ENCODE measurements at places on chromosomes 6 and 20. TPM values are rescaled to one million over a fixed set of nuclear protein-coding genes. Genes with fewer than 3 reads are reported as not detected.
A peak's percentile ranks its signal among the peaks of the same experiment; 100 is the strongest.

- no peak for DNase-seq
These were observed 104.6 kb downstream of the DLL1 start for GRCh38 chr6:170186006-170186935.

GRCh38 chr6:117389227-117390057 is 36.3 kb downstream of the ROS1 start:
- DNase-seq: no peak

- no peak for DNase-seq
These were observed 27.9 kb downstream of the SNX14 start for GRCh38 chr6:85565736-85566135.

DNA sequence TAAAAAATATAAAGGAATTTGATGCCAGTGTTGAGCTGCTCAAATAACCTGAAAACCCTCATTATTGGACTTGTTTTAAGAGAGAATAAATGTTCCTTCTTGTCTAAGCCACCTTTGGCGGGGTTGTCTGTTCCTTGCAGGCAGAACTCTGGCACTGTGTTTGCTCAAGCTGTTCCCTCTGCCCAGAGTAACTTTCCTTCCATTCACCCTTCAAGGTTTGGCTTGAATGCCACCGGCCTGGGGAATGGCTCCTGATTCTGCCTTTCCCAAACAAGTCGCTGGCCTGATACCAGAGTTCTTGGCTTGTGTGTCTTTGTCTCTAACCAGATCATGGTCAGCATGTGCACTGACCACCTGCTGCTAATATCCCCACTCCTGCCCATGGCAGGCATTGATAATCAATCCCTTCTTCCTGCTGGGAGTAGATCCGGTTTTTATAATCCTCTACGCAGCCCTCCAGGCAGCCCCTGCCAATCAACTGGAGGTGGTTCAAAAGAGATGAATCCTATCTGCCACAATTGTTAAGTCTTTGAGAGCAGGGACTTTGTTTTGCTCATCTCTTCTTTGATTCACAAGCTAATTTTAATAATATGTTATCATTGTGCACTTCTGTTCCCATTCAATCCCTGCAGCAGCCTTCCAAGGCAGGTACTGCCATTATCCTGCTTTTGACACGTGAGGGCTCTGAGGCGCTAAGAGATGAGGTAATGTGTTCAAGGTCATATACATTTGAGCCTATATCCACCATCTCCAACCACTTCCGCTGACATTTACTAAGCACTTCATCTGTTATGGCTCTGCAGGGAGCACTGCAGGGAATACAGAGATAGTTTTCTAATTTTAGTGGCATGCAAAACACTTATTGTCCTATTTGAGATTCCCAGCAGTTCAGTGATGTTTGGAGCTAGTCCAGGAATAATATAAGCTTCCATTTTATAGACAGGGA is 3.1 kb upstream of the CCM2L start:
- DNase-seq: no peak

DNA sequence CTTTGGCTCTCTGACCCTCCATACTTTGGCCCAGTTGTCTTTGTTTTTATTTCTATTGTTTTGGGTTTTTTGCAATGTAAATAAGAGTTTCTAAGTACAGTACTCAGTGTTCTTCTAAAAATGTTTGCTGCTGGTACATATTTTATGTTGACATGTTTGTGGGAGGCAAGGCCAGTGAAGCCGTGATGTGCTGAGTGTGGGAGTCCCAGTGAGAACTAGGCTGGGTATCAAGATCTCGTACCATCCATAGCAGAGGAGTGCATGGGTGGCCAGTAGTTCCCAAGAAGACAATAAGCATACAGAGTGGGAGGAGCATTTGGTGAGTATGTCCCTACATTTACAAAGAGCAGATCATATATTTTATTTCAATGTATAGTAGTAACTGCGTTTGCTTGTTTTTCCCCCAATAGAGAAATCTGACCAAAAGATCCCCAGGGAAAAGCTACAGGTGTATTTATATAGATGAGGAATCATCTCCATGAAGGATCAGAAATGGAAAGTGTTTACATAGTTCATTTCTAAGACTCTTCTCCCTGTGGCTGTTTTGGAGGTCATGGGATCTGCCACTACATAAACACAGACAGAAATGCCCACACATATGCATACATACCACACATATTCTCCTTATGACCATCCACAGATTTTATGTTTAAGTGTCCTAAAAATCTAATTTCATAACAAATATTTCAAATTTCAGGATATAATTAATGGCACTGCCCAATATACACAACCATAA is 285.9 kb downstream of the ALDH8A1 start:
- DNase-seq: peak; percentile 33

DNA sequence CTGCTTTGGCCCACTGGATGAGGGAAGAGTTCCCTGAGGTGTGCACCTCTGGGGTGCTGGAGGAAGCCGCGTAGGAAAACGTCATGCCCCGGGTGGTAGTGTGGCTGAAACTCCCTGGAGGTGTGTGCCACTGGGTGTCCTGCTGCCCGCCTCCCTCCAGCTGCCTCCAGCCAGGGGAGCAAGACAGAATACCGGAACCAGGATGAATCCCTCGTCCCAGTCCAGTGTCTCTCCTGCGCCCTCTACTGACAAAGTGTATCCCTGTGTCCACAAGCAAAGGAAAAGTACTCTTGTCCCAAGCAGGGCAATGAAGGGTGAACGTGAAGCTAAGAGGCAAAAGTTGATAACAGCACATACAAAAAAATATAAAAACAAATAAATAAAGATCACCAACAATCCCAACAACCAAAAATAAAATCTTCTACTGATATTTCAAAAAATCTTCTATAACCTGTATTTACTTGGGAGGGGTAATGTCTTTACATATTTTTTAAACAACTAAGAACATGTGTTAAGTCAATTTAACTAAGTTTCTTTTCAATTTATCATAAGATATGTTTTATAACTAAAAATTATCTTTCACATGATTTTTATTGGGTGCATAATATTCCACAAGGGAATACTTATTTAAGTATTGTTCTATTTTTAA is 437.6 kb downstream of the MAFB start:
- no peak for DNase-seq

DNA sequence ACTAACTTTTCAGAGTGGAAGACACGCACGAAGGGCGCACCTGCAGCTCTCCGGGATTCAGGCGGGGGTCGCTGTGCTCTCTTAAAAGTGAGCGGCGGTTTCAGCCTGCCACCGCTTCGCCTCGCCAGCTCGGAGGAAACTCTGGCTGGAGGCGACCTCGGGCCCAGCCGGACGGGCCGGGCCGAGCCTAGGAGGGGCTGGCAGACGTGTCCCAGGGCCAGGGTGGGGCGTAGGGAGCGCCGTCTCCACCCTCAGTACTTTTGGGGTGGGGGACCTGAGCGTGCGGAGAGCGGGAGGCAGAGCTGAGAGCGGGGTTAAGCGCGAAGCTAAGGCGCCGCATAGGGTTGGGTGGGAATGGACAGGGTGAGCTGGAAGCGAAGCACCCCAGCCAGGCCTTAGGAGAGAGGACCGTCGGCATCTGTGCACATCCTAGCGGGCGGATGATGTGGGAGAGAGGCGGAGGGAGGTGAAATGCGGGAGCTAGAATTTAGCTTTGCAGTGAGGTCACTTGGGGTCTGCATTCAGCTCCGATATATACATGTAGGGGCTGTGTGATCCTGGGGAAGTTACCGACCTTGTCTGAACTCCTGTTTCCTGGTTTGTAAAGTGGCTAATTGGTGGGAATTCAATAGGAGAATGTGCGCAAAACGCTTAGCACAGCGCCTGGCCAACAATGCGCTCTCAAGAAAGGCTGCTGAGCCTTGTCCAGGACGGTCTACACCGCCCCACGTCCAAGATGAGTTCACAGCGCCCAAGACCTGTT is 6.5 kb upstream of the TFAP2A start:
- DNase-seq: no peak

- no peak for DNase-seq
These were observed 20.7 kb upstream of the SH3BGRL2 start for GRCh38 chr6:79610306-79611009.

The FLOT1 gene
- 136 TPM for total RNA-seq

The OPN5 gene
- total RNA-seq: not detected

The SLC18B1 gene
- 7.2 TPM for total RNA-seq

The RAB44 gene
- under 0.01 TPM for total RNA-seq

Data from fibroblast of lung (primary cell).